ENCODE measurements at places on chromosomes 5 and 9.

DNA sequence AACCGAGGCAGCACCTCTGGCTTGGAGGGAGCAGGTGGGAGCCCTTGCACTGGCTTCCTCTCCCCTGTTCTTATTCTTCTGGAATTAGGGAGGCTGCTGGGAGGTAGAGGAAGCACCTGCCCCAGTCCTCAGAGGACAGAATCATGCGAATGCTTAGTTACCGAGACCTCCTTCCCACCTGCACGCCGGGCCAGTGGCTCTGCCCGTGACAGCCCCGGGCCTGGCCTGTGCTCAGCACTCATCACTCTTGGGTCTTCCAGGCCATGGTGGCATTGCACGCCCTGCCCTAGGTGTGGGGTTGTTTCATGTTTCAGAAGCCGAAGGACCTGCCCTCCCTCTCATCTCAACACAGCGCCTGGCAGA, 45.3 kb upstream of the NKD2 start:
- no peak for DNase-seq

GRCh38 chr5:97087138-97087537, 55.3 kb downstream of the LIX1 start:
- no peak for DNase-seq

DNA sequence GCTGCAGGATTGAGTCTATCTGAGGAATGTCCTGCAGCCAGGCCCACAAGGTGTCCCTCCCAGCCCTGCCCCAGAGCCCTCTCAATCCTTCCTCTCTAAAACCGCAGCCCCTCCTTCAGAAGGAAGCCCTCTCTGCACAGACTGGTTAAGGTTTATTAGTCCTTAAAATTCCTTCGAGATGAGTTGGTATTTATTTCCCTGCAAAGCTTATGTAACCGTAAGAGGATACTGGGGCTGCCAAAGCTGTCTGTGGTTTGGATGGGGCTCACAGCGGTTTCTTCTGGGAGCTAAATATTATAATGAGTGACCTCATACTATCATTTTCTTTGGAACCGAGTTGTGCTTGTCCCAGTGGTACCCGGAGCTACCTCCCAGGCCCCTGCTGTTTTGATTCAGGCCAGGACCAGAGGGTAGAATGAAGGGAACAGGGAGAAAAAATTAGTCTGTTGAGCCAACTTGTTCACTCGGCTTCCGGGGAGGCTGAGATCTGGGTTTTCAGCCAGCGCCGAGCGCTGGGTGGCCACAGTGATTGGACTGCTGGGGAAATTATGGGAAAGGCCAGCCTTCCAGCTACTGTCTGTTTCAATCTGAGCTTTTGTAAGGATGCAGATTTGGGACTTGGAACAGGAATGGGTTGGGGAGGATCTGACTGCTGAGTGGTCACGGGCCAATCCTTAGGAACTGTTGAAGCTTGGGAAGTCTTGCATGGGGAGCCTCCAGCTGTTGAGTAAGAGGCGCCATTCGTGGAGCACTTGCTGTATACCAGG, 107.5 kb downstream of the NDFIP1 start:
- no peak for DNase-seq

- no peak for DNase-seq
Observed at GRCh38 chr9:115594557-115594956, 476.6 kb upstream of the TNC start.

- DNase-seq, result no peak
Observed at GRCh38 chr9:121206516-121207370, 5.1 kb upstream of the RAB14 start.

DNA sequence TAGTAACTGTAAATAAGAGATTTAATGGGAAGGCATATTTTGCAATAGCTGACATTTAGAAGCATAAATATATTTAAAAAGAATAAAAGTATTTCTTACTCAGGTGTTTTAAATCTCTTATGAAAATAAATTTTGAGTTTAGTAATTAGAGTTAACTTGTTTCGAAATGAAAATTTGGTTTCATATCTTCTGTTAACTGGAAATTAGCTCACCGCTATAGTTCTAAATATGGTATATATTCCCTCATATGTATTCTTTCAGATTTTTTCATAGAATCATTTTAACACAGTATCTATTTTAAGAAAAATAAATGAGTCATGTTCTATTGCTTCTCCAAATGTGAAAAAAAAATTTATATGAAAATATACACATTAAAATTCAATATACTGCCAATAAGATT, 434.1 kb downstream of the DTWD2 start:
- DNase-seq, result no peak

GRCh38 chr5:149439899-149440542, 60.9 kb upstream of the IL17B start:
- peak; percentile 6 for DNase-seq

- DNase-seq, result no peak
Observed at GRCh38 chr9:30932226-30932625, 1452.2 kb upstream of the ACO1 start.

DNA sequence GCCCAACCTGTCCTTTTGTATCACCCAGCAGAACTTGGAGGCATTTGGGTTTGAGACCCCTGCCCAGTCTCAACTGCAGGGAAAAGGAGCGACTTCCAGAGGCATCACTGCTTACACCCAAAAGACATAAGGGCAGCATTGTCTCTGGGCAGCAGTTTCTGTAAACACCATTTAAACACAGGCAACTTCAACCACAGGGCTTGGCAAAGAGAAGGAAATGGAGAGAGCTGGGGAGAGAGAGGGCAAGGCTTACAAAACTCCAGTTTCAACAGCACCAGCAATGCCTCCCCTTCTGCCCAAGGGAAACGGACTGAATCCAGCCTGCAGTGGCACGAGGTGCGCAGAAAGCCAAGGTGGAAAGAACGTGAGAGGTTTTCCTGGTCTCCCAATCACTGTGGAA, 147.6 kb downstream of the ROR2 start:
- no peak for DNase-seq

DNA sequence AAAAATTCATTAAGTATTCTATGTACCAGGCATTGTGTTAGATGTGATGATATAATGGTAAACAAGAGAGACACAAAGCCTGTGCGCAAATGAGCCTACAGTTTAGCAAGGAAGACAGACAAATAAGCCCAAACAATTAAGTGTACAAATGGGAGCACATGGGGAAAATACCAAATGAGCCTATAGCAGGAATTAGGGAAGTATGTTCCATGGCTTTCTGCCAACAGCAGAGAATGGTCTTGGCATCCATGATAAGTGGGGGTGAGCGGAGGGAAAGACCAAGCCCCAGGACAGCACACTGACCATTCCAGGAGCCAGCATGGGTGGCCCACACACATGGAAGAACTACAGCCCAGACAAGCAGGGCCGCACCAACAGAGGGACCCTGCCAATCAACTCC, 369.7 kb downstream of the DEPDC1B start:
- no peak for DNase-seq

GRCh38 chr5:160327818-160328217, 15.5 kb upstream of the CCNJL start:
- DNase-seq, result no peak

GRCh38 chr9:102911185-102911584, 83.9 kb upstream of the CYLC2 start:
- no peak for DNase-seq

DNA sequence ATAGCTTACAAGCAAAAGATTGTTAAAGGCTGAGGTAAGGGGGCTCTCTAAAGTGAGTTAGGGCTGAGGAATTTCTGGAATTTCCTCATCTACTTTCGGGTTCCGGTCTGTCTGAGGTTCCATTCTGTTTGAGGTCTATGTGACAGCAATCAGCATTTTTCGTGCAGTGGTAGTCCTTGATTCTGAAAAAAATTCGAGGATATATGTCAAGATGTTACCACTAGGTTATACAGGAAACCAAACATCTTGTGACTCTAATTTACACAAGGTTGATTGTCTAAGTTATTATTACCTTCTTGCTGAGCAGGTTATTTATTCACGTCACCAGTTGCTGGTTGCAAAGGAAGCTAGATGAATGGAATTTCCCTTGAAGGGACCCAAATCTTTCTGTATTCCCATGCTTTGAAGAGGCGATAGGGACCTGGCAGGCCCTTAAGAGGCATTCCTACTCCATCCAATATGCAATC, 35.2 kb downstream of the RLN2 start:
- no peak for DNase-seq

DNA sequence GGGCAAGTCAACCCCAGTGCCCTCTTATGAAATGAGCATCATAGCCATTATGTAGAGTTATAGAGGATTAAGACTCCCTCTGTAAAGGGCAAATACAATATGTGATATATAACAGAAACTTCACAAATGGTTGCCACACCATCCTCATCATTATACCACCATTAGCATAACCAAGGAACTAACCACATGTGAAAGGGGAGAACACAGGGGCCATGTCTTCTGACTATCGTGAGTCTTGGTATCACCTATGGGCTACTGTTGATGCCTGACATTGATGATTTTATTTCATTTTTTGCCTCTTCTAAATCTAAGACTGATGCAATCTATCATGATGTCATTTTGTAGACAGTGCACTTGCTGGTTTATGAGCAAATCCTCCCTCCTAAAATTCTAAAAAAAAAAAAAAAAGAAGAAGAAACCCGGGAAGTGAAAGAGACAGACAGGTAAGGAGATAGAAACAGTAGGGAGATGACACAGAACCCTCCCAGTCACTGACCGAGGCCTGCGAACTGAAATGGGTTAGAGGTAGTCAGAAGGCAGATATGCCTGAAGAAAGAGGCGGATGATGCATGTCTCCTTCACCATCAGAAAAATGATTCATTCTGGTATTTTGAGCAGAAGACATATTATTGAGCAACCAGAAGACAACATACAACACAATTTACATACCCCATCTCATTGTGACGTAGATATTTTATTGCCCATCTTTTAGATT, 266.0 kb downstream of the DMAC1 start:
- no peak for DNase-seq

GRCh38 chr9:133779516-133780403, 41.6 kb upstream of the SARDH start:
- no peak for DNase-seq

DNA sequence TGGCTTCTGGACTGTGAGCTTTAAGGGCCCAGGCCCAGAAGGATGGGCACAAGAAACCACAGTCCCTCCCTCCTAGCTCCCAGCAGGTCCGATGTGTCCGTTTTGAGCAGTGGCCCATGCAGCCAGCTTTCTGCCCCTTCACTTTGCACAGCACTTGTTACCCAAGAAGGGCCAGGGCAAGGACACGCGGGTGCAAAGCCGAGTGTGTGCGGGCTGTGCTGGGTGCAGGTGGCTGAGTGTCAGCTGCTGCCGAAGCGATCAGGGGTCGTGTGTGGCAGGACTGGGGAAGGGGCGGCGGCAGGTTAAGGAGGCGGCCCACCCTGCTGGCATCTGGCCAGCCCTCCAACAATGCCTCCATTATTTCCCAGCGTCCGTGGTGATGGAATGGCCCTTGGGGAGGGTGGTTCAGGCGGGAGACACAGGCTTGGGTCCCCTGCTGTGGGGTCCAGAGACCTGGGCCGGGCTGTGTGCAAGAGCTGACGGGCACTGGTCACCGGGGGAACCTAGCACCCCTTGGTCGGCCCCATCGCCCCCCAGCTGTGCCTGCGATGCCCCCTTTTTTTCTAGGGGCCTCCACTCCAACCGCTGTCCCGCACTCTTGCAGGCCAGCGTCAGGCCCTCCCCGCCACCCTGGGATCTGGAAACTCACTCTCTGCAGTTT, 653 bp downstream of the LHX3 start:
- no peak for DNase-seq

Data from stimulated activated CD4-positive, alpha-beta T cell treated with anti-CD3 and anti-CD28 coated beads, Interleukin-2, amount 100 ng/mL, for 4 hours (primary cell).